Breast epithelium (tissue), 4 donors: ENCODE measurements at places on chromosomes 5 and 9.
A peak's percentile ranks its signal among the peaks of the same experiment; 100 is the strongest.

DNA sequence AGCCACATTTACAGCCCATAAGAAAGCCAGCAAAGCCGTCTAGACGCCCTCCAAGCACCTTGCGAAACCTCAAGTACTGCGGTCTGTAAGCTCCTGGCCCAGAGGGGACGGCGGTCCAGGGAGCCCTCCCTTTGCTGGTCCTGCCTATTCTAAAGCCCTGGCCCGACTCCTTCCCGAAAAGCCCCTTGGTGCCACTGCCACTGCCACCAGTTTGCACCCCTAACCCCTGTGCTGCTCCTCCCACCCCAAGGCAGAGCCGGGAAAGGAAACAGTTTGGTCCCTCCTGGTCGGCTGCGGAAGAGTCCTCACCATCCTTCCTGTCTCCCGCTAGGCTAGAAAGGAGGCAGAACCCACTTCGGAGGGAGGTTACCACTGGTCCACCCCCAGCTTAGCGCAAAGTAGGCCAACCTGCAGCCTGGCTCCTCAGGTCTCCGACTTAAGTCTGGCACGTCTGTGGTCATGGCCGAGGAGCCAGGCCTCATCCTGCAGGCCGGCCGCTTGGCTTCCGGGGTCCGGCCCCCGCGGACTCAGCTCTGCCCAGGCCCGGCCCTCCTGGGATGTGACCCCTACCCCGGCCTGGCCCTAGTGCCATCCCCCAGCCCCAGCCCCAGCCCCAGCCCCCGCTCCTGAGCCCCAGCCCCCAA is 916 bp downstream of the TOR1A start:
- no peak for DNase-seq

- no peak for DNase-seq
Measured at GRCh38 chr9:107144475-107144874, 138.6 kb upstream of the RAD23B start.

- no peak for DNase-seq
Measured at GRCh38 chr9:23590276-23591000, 235.6 kb downstream of the ELAVL2 start.

DNA sequence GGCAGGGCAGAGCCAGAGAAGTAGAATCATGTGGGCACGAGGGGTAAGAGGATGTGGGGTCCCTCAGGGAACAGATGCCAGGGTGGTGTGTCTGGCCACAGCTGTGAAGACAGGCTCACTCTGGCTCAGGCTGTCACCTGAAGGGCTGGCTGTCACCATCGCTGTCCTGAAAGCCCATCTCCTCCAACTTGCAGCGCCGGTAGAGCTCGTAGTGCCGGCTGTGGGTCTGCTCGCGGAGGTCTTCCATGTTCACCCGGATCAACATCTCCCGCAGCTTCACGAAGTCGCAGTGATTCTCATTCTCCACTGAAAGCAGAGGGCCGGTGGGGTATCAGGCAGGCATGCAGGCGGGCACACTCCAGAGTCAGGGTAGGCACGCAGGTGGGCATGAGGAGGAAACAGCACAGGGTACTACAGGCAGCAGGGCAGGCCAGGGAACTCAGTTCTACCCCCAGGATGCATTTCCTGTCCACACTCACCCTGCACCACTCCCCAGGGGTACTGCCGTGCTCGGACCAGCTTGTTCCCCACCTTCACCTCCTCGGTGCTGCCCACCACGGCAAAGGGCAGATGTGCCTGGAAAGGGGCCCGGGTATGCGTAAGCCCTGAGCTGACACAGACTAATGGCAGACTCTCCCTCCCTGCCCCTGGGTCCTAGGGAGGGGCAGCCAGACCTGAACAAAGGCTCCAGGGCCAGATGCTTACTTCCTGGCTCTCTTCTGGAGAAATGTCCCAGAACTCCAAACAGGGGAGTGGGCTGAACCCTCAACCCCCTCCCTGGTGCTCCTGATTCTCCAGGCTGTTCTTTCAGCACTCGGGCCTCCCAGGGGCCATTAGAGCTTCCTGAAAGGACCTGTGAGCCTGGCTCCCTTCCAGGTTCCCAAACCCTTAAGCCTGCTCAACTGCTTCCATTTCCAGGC is 14.4 kb downstream of the CCNI2 start:
- peak; percentile 9 for DNase-seq

DNA sequence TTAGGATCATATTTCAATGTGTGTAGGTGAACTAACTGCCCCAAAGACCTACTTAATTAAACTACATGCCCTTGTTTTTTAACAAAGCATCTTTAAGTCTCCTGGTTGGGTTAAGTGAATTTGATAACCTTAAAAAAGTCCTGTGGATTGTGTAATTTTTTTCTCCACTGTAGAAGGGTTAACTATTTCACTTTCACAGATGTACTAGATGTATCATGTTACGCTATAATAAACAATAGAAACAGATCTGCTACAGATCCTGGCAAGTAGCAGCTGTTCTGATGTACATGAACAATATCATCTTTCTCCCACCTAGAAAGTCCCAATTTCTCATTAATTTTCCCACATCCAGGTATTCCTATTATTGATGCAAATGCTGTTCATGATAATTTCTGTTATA is 18.9 kb downstream of the KIF24 start:
- no peak for DNase-seq

DNA sequence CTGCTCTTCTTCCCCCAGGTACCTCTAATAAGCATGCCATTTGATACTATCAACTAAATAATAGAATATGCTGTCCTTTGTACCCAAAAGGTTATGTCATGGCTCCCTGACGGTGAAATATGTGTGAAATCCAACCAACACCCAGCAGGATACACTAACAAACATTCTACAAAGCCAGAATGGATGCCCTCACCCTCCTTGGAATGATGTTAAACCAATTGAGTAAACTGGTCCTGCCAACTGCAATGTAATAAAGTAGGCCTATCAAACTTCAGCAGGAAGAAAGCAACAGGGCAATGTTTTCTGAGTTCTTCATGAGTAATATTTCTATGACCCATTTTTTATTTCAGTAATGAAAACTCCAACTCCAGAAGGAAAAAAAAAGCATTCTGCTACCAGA is 24.9 kb downstream of the RGMB start:
- DNase-seq, result no peak
